ENCODE measurements at places on chromosomes 6 and 20.

- H3K4me1 ChIP-seq: peaks cover 35% of the 10 kb centered on the region
- DNase-seq: peak; percentile 58
- H3K36me3 ChIP-seq: peaks cover 9% of the 10 kb centered on the region
- no peaks in the 10 kb centered on the region for H3K27me3 ChIP-seq
- H3K27ac ChIP-seq: peak overlapping the region; percentile 89
Observed at GRCh38 chr6:13454286-13455221, 32.8 kb downstream of the GFOD1 start.

GRCh38 chr6:140540743-140541142, 1166.3 kb upstream of the CITED2 start:
- no peak overlapping the region for H3K27ac ChIP-seq
- DNase-seq: no peak
- no peaks in the 10 kb centered on the region for H3K4me1 ChIP-seq
- no peaks in the 10 kb centered on the region for H3K36me3 ChIP-seq

DNA sequence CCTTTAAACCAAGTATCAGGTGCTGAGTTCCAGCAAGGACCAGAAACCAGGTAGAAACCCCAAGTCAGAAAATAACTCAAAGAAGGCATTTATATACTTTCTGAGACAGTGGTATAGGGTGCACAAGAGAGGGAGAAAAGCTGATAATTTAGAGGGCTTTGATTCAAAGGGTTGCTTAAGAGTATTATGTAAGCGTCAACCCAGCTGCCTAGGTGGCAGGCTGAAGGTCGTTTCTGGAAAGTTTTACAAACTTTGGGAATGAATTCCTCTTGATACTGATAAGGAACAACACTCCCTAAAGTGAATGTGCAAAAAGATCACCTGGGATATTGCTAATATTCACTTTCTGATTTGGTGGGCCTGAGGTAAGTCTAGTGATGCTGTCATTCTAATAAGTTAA, 800.7 kb downstream of the MAFB start:
- no peak overlapping the region for H3K4me3 ChIP-seq
- DNase-seq: no peak
- H3K27me3 ChIP-seq: no peaks in the 10 kb centered on the region

DNA sequence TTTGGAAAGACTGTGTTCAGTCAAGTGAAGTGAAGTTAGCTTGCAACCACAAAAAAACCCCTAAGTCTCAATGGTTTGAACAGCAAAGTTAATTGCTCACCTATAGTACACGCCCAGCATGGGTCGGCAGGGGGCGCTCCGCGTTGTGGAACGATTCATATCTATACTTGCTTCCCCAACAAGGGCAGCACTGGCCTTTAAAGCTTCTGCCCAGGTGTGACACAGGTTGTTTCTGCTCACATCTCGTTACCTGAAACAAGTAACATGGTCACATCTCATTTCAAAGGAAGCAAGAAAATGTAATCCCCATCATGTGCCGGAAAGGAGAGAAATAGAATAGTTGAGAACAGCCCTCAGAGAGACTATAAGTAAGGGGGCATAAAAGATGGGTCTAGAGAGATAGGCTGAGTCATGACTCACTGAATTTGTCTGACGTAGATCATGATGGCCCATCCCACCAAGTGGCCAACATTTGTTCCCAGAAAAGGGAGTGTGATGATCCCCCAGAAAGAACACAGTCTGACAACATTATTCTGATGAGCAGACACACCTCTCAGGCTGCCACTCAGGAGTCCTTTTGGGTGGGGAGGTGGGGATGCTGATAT, 29.0 kb downstream of the HNF4A start:
- H3K36me3 ChIP-seq: no peaks in the 10 kb centered on the region
- H3K27me3 ChIP-seq: peaks cover 12% of the 10 kb centered on the region
- no peak overlapping the region for H3K27ac ChIP-seq
- peaks cover 12% of the 10 kb centered on the region for H3K4me1 ChIP-seq

- H3K27ac ChIP-seq: no peak within 1 kb of the TSS
- H3K4me1 ChIP-seq: no peaks in the 10 kb centered on the region
- peaks cover 32% of the 10 kb centered on the region for H3K27me3 ChIP-seq
Observed at GRCh38 chr20:45254383-45255262, at the start of gene SLPI. SLPI (minus strand) TSS chr20:45254564; CDS start chr20:45254543, 21 bp downstream.

DNA sequence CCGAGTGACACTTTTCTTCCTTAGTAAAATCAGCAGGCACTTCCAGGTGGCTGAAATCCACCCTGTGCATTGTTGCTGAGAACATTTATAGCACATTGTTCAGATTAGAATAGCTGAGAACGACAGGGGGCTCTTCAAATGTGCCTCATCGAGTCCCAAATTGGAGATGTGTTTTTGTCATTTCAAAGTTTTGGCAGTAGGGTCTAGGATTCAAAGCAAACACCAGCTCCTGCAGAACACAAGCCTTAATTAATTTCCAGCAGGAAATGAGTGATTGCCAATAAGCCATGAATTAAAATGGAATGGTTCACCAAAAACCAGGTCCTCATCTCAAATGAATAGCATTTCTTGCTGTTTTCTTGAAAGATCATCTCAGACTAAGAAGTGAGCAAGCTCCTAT, 171.6 kb downstream of the PLCB1 start:
- peaks cover 6% of the 10 kb centered on the region for H3K4me1 ChIP-seq
- H3K4me3 ChIP-seq: no peak overlapping the region
- DNase-seq: no peak
- no peaks in the 10 kb centered on the region for H3K27me3 ChIP-seq
- no peaks in the 10 kb centered on the region for H3K36me3 ChIP-seq
- H3K27ac ChIP-seq: no peak overlapping the region

DNA sequence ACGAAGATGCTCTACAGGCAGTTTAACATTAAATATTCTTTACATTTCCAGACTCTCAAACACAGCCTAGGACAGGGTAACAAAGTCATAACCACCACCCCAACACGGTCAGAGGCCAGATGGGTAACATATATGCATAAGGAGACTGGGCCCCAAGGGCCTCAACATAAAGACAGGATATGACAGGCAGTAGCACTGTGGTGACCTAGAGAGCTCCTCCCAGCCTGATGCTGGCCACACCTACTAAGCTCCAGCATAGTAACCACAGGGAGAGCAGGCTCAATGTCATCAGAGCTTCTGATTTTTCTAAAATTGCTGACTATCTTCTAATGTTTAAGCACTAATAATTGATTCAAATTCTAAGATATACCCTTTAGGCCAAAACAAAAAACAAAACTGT, 21.7 kb downstream of the SMLR1 start:
- no peaks in the 10 kb centered on the region for H3K27me3 ChIP-seq
- DNase-seq: peak; percentile 52
- H3K4me1 ChIP-seq: peaks cover 8% of the 10 kb centered on the region

GRCh38 chr20:3239026-3239866, at the start of gene SLC4A11:
SLC4A11 (minus strand) TSS chr20:3239190; CDS start chr20:3239137, 53 bp downstream.
- H3K27ac ChIP-seq: no peak within 1 kb of the TSS
- peak within 1 kb of the TSS; percentile 81 for H3K4me3 ChIP-seq
- H3K27me3 ChIP-seq: peaks cover 55% of the 10 kb centered on the region

- H3K27ac ChIP-seq: no peak overlapping the region
- peaks cover 3% of the 10 kb centered on the region for H3K27me3 ChIP-seq
- no peak for DNase-seq
- no peak overlapping the region for H3K4me3 ChIP-seq
- H3K4me1 ChIP-seq: no peaks in the 10 kb centered on the region
- H3K36me3 ChIP-seq: no peaks in the 10 kb centered on the region
Observed at GRCh38 chr6:20033697-20034407, 178.4 kb downstream of the MBOAT1 start.

GRCh38 chr6:128417698-128418097, 102.7 kb downstream of the PTPRK start:
- no peaks in the 10 kb centered on the region for H3K36me3 ChIP-seq
- no peak for DNase-seq
- no peak overlapping the region for H3K4me3 ChIP-seq
- no peak overlapping the region for H3K27ac ChIP-seq

DNA sequence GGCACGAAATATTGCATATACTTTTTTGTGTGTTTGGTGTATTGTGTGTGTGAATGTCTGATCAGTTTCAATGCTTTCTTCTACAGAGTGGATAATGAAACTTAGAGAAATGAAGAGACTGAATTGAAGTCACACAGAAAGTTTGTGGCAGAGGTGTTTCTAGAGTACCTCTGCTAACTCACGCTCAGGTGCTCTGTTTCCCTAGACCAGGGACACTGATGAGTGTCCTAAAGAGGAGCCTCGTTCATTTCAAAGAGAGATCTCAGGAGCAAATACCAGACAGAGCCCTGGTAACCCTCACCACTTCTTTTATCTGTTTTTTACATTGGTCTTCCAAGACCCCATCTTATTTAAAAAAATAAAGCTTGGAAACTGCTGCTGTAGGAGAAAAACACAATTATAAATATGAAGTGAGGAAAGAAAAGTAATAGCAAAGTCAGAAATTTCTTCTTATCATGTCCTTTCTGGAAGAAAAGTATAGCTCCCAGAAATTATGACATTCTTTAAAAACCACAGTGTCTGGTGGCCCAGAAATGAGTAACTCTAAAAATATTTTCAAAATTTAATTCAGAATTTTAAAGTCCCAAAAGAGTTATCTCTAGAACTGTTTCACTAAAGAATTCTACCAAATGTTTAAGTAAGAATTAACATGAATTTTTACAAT, 720.6 kb downstream of the RFPL4B start:
- DNase-seq: no peak
- H3K4me3 ChIP-seq: no peak overlapping the region
- H3K27me3 ChIP-seq: no peaks in the 10 kb centered on the region
- H3K4me1 ChIP-seq: no peaks in the 10 kb centered on the region

DNA sequence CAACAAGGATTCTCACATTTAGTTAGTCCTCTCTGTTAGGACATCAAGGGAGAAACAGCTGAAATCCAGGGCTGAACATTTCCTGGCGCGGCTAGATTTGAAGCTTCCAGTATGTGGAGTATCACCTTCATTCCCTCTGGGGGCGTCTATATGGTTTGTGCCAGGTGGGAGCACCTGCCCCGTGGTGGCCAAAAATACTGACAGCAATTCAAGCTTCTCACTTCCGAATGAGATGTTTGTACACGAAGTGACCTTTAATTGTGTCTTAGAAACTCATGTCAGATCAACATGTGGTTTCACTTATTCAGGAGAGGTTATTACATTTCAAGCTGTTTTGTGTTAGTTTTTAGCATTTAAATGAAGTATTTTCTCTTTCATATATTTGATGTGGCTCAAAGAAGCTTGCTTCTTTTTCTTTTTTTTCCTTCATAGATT, 67.3 kb upstream of the ZNF217 start:
- H3K27me3 ChIP-seq: no peaks in the 10 kb centered on the region
- peaks cover 2% of the 10 kb centered on the region for H3K36me3 ChIP-seq
- DNase-seq: peak; percentile 29
- peak overlapping the region; percentile 96 for H3K27ac ChIP-seq

GRCh38 chr6:142377497-142377848, 75.7 kb downstream of the ADGRG6 start:
- H3K27ac ChIP-seq: no peak overlapping the region
- H3K36me3 ChIP-seq: no peaks in the 10 kb centered on the region
- H3K4me3 ChIP-seq: no peak overlapping the region

GRCh38 chr20:54980103-54980960, 504.9 kb downstream of the DOK5 start:
- no peaks in the 10 kb centered on the region for H3K36me3 ChIP-seq
- no peaks in the 10 kb centered on the region for H3K27me3 ChIP-seq
- H3K4me1 ChIP-seq: no peaks in the 10 kb centered on the region
- no peak for DNase-seq
